Activated naive CD4-positive, alpha-beta T cell treated with anti-CD3 and anti-CD28 coated beads for 36 hours (primary cell): ENCODE measurements at places on chromosomes 11 and 22. TPM values are rescaled to one million over a fixed set of nuclear protein-coding genes. Genes with fewer than 3 reads are reported as not detected.
A peak's percentile ranks its signal among the peaks of the same experiment; 100 is the strongest.

DNA sequence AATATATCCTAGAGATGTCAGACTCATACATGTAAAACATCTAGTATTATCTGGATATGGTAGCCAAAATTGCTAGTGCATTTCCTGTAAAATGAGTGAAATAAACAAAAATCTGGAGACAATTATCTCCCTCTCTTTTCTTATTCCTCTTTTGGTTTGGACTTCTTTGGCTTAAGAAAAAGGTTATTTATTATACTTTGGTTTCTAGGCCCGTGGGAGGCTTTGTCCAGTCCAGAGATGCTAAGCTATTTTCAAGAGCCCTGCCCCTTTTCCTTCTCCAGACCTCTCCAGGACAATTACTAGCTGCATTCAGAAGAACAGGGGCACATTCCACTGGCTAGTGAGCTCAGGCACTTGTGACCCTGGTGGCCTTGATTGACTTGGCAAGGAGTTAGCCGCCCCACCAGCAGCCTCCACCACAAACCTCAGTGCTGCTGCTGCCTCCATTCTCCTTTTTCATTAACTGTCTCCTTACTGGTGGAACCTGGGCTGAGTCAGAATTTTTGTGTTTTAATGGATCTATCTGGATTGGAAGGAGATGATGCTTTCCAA lies 747.3 kb upstream of the TENM4 start:
- no peak for DNase-seq

DNA sequence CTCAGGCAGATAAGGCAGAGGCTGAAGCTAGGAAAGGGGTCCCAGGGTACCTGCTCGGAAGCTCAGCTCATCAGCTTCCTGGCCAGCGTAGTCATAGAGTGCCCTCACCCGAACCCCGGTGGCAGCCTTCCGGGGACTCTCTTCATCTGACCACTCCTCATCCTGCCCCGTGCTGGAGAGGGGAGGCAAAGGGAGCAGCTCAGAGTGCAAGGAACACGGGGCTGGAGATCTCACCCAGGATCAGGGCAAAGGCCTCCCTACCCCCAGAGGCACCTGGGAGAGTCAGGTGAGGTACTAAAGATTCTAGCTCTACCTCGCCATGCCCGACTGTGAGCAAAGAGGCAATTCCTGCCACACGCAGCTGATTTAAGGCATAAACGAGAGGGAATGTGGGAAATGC lies 1.6 kb upstream of the ARFGAP2 start:
- DNase-seq = no peak

DNA sequence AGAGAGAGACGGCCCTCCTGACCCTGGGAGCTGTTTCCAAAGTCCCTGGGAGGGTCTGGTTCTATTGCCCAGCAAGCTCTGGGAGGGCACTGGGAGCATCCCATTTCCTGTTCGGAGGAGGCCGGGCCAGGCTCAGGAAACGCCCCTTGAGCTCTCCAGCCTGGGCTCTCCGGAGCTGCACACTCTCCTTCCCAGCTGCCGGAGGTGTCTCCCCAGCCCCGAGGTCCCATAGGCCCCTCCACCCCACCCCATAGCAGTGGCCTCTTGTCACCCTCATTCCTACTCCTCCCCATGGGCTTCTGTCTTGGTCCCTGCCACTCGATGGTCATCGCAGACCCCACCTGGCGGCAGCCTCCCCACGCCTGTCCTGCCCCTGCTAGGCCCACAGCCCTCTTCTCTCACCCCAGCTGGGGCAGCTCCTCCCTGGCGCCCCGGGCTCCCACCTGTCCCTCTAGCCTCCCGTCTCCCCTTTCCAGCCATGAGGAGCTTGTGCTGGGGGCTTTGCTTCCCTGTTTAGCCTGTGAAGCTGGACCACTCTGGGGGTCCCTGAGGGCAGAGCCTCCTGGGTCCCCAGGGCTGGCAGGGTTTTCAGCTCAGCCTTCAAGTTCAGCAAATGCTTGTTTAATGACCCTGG lies 2.8 kb downstream of the TSPAN32 start:
- DNase-seq = no peak

DNA sequence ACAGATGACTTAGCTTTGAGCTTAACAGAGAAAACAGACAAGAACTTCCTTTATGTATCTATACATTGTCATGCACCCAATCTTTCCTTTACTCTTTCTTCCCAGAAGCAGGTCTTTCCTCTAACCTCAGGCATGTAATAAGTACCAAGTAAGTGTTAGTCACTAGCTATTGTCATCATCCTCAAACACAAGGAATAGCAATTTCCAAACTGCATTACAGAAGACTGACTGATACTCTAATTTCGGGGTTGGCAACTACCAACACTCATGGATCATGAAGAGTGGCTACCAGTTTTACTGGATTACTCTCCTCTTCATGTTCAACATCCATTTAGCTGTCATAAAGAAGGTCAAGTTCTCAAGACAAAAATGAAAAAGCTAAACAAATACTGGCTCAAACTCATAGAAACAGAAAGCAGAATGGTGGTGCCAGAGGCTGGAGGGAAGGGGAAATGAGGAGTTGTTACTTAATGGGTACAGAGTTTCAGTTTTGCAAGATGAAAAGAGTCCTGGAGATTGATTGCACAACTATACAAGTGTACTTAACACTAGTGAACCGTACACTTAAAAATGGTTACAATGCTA lies 111.6 kb downstream of the SIK3 start:
- DNase-seq = peak; percentile 50

- no peak for DNase-seq
Observed at GRCh38 chr22:41929418-41929810, 2.8 kb upstream of the TNFRSF13C start.

DNA sequence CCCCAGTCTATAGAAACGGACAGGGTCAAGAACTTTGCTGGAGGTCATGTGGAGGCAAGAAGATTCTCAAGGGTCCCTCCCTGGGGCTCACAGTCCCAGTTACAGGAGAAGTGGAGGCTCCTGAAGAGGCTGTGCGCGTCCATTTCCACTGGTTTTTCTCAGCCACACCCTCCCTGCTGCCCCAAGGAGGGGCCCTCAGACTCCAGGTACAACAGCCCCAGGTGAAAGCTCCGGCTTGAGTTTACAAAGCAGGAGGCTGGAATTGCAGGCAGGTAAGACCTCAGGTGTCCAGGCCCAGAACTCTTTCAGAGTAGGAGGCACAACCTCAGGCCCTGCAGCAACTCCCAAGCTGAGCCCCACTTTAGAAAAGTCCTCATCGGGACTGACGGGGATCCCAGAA lies 3.1 kb downstream of the SHANK2 start:
- no peak for DNase-seq

DNA sequence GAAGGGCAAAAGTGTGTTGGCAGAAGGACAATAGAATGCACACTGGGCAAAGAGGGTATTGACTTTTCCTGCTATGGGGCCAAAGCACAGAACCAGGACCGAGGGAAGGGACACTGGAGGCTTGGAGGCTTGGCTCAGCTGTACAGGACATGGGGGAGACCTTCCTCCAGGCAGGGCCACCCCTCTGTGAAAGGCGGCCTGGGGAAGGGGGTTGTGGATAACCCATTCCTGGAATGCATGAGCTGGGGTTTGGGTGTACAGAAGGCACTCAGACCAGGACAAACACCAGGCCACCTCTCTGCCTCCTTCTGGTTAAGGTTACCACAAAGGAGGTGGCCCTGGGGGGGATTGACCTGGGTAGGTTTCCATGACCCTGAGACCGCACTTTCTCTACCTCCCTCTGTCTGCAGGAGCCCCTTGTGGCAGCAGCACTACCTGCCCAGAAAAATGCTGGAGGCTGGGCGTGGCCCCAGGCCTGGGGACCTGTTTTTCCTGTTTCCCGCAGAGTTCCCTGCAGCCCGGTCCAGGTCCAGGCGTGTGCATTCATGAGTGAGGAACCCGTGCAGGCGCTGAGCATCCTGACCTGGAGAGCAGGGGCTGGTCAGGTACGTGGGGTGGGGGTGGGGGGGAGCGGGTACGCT lies 9.6 kb downstream of the P2RY2 start:
- no peak for DNase-seq

The SYCE3 gene
- total RNA-seq = 2.0 TPM

The CECR2 gene
- total RNA-seq = 0.17 TPM

The CDC42BPG gene
- total RNA-seq = 0.41 TPM

The ZNF215 gene
- 1.1 TPM for total RNA-seq

The NCF4 gene
- 0.50 TPM for total RNA-seq
